ENCODE measurements at places on chromosomes 2 and 18.
A peak's percentile ranks its signal among the peaks of the same experiment; 100 is the strongest.

GRCh38 chr18:32907311-32907585, 134.4 kb upstream of the KLHL14 start:
- DNase-seq: no peak

- no peak for DNase-seq
Measured at GRCh38 chr2:50582164-50582563, 449.8 kb downstream of the NRXN1 start.

- no peak for DNase-seq
Measured at GRCh38 chr2:128979182-128979581, 660.5 kb upstream of the HS6ST1 start.

DNA sequence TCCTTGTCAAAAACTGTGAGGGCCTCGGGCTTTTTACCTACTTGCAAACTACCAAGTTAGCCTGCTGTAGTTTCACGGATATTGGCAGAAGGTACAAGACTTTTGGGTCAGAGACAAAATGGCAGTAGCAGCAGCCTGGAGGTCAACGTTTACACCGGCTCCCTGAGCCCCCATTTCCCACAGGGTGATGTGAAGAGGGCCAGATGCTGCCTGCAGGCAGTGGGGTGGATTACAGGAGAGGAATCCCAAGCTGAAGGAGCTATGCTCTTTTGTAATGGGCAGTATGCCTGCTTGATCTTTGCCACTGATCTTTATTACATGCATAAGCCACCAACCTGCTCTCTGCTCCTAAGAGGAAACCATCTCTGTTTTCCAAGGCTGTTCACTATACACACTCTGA, 29.5 kb upstream of the SP5 start:
- DNase-seq: no peak

- no peak for DNase-seq
Measured at GRCh38 chr2:232336981-232337720, 41.4 kb upstream of the ALPP start.

- peak; percentile 24 for DNase-seq
Measured at GRCh38 chr2:102368461-102369109, 13.0 kb downstream of the IL18R1 start.

- no peak for DNase-seq
Measured at GRCh38 chr2:148596018-148596417, 48.5 kb upstream of the EPC2 start.

DNA sequence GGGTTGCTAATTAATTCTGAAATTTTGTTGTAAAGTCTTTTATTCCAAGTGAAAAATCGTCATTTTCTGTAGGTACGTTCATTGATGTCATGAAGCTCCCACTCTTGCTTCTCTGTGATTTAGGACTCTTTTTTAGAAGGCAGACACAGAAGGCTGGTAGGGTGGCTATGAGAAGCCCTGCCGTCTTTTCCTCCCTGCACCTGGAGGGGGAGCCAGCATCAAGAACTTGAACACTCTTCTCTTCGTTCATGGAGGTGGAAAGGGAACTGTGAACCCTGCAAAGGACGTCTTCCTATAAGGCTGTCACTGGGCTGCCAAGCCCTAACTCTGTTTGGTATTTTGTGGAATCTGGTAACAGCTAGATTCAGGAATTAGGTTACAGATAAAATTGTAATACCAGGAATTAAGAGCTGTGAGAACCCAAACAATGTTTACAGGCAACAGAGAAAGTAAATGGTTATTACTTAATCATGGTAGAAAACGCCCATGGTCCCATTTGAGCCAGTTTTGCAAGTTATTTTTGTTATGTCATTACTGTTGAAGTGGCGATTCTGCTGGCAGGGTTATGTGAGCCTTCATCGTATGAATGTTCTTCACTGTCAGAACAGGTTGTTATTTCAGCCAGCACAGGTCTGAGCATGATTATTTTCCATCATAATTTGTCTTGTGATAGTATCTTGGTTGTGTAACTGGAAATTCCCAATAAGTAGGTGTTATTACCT, 112.2 kb downstream of the OSBPL6 start:
- peak; percentile 25 for DNase-seq

DNA sequence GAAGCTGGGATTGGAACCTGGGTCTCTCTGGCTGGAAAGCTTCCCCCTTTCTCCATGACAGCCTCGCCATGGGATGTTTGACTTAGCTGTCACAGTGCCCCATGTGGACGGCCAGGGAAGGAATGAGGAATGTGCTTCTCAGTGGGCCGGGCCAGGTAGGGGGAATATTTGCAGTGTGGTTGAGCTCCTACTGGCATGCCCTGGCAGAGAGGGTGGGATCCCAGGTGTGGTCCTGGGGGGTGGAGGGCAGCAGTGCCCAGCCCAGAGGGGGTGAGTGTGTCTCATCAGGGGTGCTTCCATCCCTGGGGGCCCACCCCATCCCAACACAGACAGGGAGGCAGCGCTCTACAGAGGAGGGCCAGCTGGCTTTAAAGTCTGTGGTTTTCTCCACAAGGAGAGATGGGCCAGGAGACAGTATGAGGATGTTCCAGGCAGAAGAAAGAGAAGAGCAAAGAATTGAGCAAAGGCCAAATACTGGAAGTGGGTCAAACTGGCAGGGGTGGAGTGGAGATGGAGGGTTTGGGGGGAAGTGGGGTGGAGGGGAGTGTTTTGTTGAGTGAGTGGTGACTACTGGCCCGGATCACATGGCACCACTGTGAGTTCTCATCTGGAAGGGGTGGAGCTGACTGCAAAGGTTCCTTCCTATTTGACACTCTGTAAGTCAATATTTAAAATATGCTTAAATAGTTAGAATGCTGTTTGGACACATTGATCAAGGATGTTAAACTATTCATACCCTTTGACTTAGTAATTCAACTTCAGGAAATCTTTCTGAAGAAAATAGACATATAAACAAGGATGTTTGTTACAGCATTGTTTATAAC, 94.0 kb downstream of the MYCN start:
- DNase-seq: no peak

- DNase-seq: no peak
Measured at GRCh38 chr2:164609790-164610189, 11.5 kb downstream of the GRB14 start.

GRCh38 chr2:198731842-198732399, 725.8 kb downstream of the SATB2 start:
- no peak for DNase-seq
